ENCODE measurements at places on chromosomes 1 and 21.

- no peak for DNase-seq
Observed at GRCh38 chr1:96240438-96240837, 481.1 kb upstream of the PTBP2 start.

GRCh38 chr1:111183308-111184069 lies 17.0 kb downstream of the DENND2D start:
- DNase-seq = no peak

DNA sequence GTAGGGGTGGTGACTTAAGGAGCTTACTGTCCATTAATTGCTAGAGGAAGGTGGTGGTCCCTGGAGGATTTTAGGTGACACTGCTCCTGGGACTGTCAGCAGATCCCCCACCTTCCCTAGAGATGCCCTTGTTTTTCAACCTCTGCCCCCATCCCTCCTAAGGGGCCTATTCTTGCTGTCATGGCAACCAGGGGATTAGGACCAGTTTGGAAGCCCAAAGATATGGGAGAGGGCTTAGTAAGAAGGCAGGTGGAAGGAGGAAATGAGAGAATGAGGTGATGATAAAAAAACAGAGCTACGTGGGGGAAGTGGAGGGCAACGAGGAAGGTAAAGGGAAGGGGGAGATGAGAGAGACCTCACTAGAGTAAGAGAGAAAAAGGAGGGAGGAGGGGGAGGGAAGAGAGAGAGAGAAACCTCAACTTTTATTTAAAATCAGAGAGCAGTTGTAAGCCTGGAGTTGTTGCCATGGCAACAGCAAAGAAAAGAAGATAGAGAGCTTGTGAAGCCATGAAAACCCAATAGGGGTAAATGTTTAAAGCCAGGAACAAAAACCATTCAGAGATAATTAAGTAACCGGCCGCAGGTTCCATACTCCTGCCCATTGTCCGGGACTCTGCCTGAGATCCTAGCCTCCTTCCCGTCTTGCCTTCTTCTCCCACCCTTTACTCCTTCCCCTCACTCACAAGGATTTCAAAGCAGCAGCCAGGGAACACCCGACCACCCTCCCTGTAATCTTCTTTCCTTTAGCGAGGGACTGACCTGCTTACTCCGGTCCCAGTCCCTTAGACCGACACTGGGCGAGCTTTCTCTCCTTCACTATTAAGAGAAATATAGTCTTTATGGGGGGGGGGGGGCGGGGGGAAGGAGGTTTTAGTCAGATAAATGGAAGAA lies 20.6 kb downstream of the KIRREL1 start:
- no peak for DNase-seq

DNA sequence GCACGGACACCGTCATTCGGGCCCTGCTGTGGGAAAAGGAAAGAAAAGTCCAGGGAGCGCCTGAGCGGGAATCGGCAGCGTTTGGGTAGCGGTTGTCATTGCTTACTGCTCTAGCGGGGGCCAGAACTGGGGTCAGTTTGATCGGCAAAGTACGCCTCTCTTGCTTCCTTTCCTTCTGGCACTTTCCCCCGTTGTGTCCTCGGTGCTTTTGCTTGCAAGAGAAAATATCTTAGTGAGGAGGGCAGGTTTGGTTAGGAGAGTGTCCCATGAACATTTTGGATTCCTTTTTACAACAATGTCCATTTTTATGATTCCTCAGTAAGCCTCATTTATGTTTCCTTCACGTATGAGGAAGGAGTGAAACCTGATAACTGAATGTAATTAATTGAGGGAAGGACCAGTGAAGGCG lies 670 bp downstream of the ST3GAL3 start:
- no peak for DNase-seq

DNA sequence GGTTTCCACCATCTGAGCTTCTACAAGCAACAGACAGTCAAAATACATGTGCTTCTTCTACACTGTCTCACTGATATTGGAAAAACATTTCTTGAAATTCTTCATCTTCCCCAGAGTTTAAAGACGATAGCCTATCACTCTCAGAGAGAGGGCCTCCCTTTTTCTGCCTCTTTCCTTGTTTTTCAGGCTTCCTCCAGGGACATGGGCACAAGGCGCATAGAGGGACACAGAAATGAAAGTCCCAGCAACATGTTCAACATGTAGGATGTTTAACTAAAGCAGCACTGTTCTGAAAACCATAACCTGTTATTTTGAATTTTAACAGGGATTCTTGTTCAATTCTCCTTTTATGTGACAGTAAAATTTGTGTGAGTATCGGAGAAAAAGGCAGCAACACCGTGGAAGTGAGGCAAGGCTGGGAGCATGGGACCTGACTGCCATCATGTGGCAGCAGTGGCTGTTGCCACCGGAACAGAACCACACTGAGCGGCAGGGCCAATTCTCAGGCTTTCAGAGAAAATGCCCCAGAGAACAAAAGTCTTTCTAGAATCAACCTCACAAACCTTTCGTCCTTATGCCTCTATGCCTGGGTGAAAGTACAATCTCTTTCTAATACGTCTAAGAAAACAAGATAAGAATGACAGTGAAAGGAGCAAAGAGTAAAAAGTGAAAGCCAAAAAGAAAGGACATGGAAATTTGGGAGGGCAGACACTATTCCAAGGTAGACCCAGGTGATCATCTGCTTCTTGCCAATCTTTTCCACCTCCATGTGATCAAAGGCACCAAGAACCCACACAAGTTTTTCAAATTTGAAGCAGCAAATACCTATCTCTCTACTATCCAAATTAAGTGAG lies 54.5 kb downstream of the PCNX2 start:
- DNase-seq = peak; percentile 3

- no peak for DNase-seq
Observed at GRCh38 chr1:193634876-193635275, 448.5 kb upstream of the B3GALT2 start.
